Thoracic aorta (tissue), 2 donors: ENCODE measurements at places on chromosomes 11 and 22.
A peak's percentile ranks its signal among the peaks of the same experiment; 100 is the strongest.

DNA sequence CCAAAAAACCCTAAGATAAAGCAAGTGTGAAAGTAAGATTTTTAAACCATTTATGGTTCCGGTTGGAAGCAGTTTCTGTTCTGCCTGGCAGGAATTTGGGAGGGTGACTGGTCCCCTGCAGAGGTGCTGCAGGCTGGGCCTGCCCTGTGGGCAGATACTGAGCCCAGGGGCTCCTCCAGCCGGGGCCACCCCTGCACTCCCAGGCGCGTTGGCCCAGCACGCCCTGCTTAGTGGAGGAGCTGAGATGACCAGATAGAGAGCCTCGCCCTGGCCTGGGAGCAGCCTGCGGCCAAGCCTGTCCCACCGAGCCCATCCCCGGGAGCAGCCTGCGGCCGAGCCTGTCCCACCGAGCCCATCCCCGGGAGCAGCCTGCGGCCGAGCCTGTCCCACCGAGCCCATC lies 8.0 kb downstream of the PHLDA2 start:
- DNase-seq: no peak

GRCh38 chr11:2804701-2805387 lies 80.7 kb downstream of the CDKN1C start:
- DNase-seq: no peak

DNA sequence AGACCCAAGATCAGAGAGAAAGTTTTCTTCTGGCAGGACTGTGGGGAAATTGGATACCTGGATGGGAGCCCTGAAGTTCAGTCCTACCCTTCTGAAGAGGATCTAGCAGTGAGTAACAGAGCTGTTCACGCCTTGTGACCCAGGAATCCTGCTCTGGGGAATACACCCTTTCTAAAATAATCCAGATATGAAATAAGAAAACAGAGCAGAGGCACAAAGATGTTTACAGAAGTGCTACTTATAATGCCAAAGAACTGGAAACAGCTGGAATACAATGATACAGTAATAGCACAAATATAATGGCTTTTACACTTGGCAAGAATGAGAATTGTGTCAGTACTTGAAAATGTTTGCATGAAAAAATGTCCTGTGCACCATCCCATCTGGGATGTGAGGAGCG lies 304.0 kb upstream of the NARS2 start:
- no peak for DNase-seq

GRCh38 chr11:121829159-121829643 lies 286.8 kb downstream of the BLID start:
- peak; percentile 7 for DNase-seq

- DNase-seq: peak; percentile 96
Observed at GRCh38 chr22:37696657-37697537, at the start of gene TRIOBP. Gene TRIOBP (plus strand): TSS chr22:37697048. CDS start chr22:37701366, 4,318 bp downstream.

GRCh38 chr22:46947516-46948257 lies 185.2 kb downstream of the TBC1D22A start:
- no peak for DNase-seq

GRCh38 chr11:44825058-44825785 lies 98.5 kb downstream of the TSPAN18 start:
- no peak for DNase-seq

GRCh38 chr11:59769828-59770227 lies 14.7 kb downstream of the STX3 start:
- no peak for DNase-seq

- no peak for DNase-seq
Observed at GRCh38 chr22:49735901-49736421, 91.7 kb downstream of the BRD1 start.

GRCh38 chr11:116073854-116074837 lies 569.9 kb upstream of the CADM1 start:
- no peak for DNase-seq

DNA sequence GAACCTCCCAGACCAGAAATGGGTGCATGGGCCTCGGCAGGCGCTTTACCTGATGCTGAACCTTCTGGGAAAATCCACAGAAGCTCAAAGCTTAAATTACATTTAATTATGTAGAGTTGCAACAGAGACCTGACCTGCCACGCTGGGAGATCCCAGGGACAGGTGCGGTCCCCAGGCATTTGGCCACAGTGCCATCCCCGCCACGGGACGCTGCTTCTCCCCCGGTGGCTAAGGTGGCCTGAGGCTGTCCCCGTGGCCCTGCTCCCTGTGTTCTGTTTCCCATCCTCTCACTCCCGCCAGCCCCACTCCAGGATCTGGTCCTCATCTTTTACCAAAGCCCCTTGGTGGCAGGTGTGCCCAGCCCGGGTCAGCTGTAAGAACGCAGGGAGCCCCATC lies 39.6 kb downstream of the GRAMD4 start:
- no peak for DNase-seq
